ENCODE measurements at places on chromosomes 16 and 17.
A peak's percentile ranks its signal among the peaks of the same experiment; 100 is the strongest.

DNA sequence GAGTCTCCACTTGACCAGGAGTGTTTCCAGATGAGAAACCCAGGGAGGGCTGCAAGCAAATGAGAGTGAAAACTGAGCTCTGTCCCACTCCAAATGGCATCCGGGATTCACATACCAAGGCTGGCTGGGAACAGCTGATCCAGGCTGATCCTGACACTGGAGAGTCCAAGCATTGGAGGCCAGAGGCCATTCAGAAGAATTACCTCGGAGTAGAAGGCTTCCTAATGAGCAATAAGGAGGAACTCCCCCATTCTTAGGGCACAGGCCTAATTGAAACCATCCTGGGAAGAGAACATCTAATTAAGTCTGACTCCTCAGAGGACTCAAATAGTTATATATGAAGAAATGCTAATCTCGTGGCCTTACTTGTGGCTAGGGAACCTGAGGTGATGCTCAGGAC, 142.8 kb downstream of the PRKCA start:
- DNase-seq, result no peak

GRCh38 chr16:88130016-88130415, 178.8 kb downstream of the BANP start:
- no peak for DNase-seq

GRCh38 chr17:5975661-5976060, 94.5 kb upstream of the WSCD1 start:
- DNase-seq, result no peak

- DNase-seq, result no peak
Measured at GRCh38 chr17:41199421-41200078, 9.9 kb downstream of the KRTAP9-1 start.

- DNase-seq, result no peak
Measured at GRCh38 chr16:84569382-84569987, 48.4 kb downstream of the COTL1 start.

DNA sequence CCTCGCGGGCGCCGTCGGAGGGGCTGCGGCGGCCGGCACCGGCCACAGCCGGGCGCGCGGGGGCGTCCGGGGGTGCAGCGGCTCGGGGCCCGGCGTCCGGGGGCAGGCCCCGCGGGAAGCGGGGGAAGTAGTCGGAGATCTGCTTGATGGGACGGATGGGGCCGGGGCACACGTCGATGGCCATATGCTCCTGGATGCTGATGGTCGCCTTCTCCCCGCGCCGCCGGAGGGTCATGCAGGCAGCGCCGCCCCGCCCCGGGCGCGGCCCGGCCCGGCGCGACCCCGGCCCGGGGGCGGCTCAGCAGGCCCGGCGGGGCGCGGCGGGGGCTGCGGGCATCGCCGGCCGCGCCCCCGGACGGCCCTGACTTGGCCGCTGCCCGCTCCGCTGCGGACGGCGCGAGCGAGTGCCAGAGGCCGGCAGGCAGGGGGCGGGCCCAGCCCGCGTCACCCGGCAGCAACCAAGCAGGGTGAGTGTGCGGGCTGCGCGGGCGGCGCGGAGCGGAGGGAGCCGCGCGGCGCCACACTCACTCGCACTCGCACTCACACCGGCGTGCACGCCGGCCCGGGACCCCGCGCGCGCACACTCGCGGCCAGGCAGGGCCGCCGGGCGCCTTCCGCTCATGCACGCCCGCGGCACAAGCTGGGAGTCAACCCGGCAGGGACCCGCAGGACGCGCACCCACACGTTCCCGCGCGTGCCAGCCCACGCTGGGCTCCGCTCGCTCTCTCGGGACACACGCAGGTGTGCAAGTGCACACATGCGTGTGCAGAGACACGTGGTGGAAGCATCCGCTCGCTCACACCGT, at the start of gene DOC2B:
DOC2B (minus strand) TSS at position 406 of the 805 bp plus-strand sequence; CDS start at position 235, 171 bp downstream.
- no peak for DNase-seq

DNA sequence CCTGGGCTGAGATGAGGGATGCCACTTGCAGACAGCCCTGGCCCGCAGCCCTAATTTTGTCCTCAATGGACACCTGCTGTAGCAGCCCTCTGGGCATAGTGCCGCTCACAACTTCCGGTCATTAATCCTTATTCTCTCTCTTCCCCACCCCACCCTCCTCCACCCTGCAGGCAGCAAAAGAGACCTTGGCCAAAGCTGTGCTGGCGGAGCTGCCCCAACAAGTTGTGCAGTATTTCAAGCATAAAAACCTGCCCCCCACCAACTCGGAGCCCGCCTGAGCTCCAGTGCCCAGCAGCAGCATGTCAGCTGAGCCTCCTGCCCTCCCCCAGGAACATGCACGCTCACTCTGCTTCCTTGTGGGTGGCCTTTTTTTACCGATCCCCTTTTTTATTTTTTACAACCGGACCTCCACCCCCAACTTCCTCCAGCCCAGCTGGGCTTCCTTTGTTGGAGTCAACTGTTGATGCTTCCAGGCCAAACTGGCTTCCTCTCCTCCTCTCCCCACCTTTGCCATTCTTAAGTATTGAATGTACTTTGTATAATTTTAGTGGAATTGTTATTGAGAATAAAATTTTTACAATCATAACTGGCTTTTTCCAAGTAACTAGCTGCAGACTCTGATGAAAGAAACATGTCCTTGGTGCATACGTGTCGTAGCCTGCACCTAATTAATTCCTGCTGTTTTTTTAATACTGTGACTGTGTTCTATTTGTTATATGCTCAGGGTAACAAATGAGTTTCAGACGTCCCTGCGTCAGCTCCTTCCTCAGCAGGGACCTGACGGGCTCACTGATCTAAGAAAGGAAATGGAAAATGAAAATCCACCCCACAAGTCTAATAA, 38.2 kb downstream of the PSME3IP1 start:
- DNase-seq, result no peak

GRCh38 chr16:80564394-80564793, 23.6 kb downstream of the DYNLRB2 start:
- DNase-seq, result no peak

DNA sequence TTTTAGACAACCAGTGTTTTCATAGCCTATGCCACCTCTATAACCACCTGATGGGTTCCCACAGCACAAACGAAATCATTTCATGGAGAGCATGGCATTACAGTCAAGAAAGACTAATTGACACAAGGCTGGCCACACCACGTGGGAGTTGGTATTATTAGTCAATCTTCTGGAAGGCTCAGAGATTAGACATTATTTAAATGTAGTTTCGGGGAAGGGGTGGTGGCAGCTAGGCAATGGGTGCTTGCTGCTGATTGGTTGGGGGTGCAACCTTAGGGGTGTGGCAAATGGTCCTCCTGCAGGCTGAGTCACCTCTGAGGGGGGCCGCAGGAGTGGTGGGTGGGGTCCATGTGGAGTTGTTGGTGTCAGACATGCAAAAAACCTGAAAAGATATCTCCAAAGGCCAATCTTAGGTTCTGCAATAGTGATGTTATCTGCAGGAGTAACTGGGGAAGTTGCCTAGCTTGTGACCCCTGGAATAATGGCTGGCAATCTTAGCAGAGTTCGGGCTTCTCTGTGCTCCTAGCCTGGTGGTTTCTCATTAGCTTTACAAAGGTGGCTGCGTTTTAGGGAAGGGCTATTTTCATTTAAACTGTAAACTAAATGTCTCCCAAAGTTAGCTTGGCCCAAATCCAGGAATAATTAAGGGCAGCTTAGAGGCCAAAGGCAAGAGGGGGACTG, 4.6 kb downstream of the TEN1 start:
- DNase-seq, result no peak

DNA sequence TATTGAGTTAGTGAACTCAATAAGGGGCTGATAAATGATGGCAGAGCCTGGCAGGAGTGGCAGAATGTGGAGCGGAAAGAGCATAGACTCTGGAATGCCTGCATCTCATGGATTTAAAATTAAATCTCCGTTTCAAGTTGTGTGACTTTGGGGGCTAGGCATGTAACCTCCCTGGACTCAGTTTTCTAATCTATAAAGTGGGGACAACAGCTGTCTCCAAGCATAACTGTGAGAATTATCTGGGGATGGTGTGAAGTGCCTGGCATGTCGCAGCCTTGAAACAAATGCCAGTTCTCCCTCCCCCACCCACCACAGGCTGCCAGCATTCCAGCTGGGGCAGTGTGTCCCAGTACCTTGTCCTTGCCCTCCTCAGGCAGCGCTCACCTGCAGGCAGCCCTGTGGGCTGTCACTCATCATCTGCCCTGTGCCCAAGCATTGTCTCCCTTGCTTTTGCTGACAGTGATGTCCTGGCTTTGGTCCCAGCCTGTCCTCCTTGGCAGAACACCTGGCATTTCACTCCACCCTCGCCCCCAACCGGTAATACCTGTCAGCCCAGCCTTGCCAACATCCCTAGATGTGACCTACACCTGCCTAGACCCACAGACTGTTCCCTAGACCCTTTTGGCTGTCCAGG, 129.6 kb downstream of the MRM1 start:
- no peak for DNase-seq

DNA sequence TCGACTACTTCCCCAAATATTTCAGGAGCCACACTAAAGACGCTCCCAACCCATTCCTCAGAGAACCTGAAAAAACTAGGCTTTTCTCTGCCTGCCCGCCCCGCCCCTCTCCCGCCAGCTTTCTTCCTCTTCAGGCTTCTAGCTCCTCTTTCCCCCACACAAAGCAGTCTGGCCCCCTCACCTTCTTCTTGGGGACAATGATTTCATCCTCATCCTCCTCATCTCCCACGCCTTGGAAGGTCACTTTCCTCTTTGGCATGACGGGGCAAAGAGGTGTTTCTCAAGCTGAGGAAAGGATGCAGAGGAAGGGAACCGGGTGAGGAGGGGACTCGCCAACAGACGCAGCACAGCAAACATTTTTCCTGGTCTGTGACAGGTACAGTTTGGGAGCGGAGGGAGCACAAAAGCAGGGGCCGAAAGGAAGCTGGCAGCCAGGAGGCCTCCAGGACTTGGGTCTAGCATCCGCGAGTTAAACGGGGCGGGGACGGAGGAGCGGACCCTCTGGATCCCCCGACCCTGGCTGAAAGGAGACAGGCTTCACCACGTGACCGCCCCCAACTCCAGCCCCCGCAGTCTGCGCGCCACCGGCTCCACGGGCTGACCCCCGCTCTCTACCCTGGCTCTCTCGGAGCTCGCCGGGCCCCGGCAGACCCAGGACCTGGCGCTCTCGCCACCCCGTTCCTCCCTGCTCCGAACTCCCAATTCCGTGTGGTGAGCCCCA, 525 bp downstream of the CD2BP2 start:
- DNase-seq, result no peak

DNA sequence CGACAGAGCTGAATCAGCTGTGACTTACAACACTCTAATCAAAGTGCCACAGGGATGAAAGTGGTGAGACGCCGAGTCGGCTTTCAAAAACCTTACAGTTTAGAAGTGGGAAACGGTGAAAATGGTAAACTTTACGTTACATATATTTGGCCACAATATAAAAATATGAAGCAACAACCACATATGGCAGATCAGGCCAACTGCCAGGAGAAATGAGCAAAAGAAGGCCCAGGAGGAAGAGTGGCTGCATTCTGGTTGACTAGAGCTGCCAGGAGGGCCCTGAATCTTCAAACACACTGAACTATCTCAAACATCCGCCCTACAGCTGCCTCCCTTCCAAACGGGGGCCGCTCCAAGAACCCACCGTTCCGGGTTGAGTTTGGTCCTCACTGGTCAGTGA, 56.3 kb downstream of the MRM3 start:
- no peak for DNase-seq

GRCh38 chr17:74770498-74771318, 5.4 kb downstream of the NAT9 start:
- peak; percentile 42 for DNase-seq

DNA sequence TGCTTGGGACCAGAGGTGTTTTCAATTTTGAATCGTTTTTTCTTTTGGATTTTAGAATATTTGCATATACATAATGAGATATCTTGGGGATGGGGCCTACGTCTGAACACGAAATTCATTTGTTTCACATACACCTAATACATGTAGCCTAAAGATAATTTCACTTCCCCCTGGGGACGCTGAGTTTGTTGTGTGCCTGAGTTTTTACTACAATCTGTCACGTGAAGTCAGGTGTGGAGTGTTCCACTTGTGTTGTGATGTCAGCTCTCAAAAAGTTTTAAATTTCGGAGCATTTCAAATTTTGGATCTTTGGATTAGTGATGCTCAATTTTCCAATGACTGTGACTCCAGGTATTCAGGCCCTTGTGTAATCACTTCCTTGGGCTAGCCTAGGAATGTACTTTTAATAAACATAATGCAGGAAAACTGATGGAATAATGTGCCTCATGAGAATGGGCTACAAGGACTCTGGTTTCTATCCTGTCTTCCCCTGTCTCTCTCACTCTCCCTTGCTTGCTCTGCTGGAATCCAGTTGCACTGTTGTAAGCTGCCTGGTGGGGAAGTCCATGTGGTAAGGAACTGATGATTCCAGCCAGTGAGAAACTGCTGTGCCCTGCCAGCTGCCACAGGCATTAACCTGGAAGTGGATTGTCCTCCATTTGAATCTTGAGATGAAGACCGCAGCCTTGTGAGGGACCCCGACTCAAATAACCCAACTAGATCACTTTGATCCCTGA, 403.8 kb downstream of the SHISA9 start:
- DNase-seq, result no peak

DNA sequence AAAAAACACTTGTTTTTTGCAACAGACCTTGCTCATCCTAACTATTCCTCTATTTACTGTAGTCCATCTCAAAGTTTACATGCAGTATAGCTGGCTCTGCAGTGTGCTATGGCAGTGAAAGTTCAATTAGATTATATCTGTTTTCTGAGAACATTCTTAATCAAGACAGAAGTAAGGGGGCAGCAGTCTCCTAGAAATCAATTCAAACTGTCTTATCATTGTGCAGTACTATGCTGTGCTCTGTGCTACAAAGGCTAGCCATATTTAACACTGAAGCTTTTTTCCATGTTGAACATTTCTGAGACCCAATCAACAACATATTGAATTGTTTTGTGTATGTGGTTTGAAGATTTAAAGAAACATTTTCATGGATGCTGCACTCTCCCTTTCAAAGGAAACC, 11.4 kb downstream of the NETO2 start:
- DNase-seq, result no peak

DNA sequence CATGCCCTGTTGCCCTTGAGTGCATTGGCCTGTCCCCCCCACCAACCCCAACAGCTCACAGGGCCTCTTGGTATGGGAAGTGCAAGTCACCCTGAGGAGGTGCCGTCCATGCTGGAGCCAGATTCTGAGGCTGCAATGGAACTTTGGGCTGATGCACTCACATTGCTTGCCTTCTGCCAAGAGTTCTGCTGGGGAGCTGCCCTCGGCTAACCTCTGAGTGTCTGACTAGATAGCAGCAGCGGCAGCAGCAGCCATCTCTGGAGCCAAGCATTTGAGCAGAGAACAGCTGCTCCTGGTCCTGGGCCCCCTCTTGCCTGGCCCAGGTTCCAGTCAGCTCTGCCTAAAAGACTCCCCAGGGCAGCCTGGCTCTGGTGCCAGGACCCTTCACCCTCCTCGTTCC, 61.5 kb downstream of the GNAO1 start:
- DNase-seq, result no peak

GRCh38 chr17:57570724-57571344, 174.3 kb downstream of the CCDC182 start:
- no peak for DNase-seq

GRCh38 chr17:15446036-15446435, 21.4 kb downstream of the CDRT4 start:
- no peak for DNase-seq

- no peak for DNase-seq
Measured at GRCh38 chr17:43956222-43956621, 2.5 kb upstream of the PYY start.
